ENCODE measurements at places on chromosomes 13 and 19.

- no peak for DNase-seq
These were observed 389.3 kb downstream of the LMO7 start for GRCh38 chr13:76025392-76025791.

DNA sequence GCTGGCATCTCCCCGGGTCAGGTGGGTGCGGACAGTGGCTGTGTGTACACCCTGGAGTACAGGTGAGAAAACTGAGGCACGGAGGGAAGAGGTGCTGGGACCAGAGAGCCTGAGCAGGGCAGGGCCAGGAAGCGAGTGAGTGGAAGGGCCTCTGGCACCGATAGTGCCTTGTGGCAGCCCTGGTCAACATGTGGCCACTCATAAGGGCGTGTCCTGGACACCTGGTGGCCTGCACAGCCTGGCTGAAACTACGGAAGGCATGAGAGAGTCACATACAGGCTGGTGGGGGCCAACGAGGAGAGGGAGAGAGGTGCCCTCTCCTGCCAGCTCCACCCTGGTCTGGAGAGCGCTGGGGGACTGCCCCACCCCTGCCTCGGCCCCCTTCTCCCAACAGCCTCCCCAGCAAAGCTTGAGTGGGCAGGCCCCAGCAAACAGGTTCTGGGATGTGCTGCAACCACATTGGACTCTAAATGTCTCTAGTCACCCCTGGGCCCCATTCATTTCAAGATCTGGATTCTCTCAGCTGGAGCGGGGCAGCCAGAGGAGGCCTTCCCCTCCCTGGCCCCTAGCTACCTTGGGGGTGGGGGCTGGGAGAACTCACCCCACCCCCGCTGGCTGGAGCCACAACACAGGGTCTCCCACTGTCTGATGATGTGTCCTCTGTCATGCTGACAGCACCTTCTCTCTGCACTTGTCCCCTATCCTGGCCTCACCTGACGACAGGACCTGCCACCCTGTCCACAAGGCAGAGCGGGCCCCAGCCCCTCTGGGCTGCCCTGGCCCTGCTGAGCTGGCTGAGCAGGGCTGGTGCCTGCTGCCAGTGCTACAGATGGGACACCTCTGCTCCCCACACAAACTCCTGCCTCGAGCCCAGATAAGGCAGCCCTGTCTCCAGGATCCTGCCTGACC, 5.8 kb downstream of the CBARP start:
- no peak for DNase-seq

GRCh38 chr13:78679329-78679728, 20.4 kb upstream of the OBI1 start:
- DNase-seq, result no peak

- no peak for DNase-seq
These were observed 30.4 kb upstream of the GRTP1 start for GRCh38 chr13:113394339-113394640.

- DNase-seq, result no peak
These were observed 2.1 kb downstream of the IFNL2 start for GRCh38 chr19:39270036-39270871.

- DNase-seq, result no peak
These were observed 19.4 kb downstream of the CYP4F22 start for GRCh38 chr19:15527705-15528104.

- DNase-seq, result no peak
These were observed 4.1 kb downstream of the HMG20B start for GRCh38 chr19:3576696-3577443.

- no peak for DNase-seq
These were observed 109.7 kb downstream of the NUFIP1 start for GRCh38 chr13:44879452-44880058.

GRCh38 chr19:5395556-5395955, 54.9 kb upstream of the PTPRS start:
- no peak for DNase-seq

DNA sequence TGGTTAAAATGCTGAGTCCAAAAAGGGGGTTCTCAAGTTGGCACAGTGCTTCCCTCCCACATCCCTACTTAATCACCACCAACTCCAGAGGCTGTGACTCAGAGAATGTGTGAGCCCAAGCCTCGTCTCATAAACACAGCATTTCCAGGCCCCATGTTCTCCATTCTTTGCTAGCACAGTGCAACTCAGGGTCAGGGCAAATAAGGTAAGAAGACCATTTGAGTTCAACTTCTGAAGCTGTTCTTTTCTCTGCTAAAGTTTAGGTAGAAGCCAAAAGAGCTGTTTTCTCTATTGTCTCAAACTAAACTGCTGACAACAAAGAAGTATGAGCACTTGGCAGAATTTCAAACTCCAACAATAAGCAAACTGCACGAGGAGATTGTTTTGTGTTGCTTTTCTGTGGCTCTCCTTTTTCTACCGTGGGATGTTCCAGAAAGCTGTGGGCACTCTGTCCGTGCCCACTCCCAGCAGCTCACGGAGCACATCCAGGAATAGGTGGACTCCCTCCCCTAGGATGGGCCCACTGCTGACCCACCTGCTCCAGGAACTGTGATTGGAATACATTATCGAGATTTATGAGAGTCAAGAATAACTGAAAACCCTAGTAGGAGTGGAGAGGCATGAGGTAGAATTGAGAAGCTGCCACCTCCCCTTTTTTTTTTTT, 494.3 kb downstream of the COG6 start:
- DNase-seq, result no peak

- no peak for DNase-seq
These were observed at the start of gene STAP2 for GRCh38 chr19:4338441-4339355. TSS of gene STAP2 (minus strand) at chr19:4338827. CDS start at chr19:4338753, 74 bp downstream.

DNA sequence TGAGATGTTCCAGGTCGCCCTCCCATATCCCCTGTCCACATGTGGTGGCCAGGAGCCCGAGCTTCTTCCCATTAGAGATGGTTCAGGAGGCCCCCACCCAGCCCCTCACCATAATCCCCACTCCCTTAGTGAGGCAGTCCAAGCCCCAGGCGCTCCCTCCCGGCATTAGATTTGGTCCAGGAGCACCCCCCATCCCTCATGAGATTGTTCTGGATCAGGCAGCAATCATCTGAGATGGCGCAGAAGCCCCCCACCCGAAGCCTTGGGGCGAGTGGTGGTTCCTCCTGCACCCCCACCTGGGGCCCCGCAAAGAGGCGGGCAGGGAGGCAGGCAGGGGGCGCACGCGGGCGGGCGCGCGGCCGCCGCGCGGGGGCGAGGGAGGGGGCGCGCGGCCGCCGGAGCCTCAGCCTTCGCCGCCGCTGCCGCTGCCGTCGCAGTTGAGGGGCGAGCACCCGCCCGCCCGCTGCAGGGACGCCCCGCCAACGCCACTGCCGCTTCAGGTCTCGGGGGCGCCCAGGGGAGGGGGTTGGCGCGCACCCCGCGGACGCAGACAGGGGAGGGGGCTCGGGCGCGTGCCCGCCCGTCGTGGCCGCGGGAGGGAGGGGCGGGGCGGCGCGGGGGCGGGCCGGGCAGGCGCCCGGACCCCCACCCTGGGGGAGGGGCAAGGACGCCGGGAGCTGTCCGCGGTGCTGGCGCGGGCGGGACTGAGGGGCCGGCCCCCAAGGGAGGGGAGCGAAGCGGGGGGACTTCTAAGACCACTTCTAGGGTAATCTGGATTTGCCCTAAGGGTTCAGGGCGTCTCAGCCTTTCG, 46.4 kb upstream of the SHKBP1 start:
- DNase-seq, result no peak

DNA sequence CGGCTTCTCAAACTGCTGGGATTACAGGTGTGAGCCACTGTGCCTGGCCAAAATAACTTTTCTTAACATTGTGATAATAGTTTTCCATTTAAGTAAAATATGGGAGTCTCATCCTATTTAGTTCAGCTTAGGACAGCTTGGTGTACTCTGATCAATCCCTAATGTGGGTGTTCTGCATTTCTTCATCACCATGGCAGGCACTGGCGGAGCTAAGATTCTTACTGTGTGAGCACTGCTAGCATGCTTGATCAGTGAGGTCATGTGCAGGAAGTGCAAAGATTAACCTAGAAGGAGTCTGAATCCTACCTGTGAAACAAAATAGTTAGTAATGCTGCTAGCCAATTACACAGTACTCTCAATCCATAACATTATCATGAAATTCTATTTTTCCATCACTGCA, 1684.2 kb upstream of the SLC10A2 start:
- DNase-seq, result no peak

GRCh38 chr13:44072536-44072935, 192.8 kb downstream of the LACC1 start:
- DNase-seq, result no peak

DNA sequence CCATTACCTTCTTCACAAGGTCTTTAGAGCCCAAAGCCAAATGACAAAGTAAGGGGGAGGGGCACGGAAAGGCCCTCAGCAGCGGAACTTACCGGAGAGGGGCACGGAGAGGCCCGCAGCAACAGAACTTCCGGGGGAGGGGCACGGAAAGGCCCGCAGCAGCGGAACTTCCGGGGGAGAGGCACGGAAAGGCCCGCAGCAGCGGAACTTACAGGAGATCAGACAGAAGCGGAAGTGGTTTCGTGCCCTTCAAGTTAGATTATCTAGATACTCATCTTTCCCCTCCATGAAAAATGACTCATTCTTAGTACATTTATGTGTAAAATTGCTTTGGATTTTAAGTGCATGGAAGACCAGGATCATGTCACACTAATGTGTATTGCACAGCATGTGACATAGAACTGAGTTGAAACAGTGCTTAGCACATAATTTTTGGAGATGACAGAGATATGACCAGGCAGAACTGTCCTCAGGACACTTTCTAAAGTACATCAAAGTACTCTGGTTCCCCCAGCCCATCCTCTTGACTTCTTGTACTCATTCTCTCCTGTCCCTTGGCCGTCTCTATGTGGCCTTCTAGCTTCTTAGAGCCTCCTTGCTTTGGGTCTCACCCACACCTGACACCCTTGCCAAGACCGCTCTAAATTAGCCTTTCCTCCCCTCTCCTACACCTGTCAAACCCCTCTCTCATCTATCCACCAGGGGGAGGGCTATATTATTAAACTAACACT, 25.7 kb upstream of the TPTE2 start:
- DNase-seq, result peak; percentile 64

DNA sequence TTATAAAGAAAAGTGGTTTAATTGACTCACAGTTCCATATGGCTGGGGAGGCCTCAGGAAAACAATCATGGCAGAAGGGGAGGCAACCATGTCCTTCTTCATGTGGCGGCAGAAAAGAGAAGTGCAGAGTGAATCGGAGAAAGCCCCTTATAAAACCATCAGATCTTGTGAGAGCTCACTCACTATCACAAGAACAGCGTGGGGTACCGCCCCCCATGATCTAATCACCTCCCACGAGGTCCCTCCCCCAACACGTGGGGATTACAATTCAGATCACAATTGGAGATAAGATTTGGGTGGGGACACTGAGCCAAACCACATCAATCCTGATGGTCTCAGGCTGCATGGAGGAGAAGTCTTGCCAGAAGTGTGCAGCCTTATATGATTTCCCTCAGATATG, 26.0 kb downstream of the TM9SF2 start:
- peak; percentile 5 for DNase-seq
